ENCODE measurements at places on chromosomes 6 and 20.

DNA sequence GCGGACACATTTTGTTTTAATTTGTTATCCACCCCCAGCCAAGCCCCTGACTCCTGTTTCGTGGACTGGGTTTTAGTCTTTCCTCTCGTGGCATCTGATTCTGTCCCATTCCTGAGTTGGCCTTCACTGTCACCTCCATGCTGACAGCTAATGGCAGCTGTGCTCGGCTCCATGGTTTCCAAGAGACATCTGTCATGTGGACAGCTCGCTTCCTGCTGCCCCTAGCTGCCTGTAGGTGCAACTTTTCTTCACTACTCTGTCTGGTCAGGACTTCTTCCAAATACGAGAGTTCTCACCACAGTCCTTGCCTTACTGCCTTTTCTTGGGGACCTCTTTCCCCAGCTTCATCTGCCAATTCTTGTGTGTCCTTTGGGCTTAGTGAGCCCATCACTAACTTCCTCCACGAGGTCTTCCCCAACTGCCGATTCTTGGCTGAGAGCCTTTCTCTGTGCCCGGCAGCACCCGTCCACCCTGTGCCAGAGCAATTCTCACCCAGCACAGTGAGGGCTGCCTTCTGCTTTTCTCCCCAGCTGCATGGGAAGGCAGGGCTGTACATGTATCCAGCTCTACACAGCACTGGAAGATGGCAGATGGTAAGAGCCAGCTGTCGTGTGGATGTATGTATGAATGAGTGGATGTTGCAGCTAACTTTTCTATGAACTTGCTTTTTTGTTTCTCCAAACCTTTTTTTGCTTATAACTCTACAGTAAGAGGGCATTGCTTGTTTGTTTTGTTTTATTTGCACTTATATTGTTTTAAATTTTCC lies 140.4 kb downstream of the F13A1 start:
- DNase-seq: peak; percentile 17

- DNase-seq: no peak
These were observed 7.1 kb downstream of the RAMACL start for GRCh38 chr6:166579237-166579850.

GRCh38 chr6:17268114-17268513 lies 13.0 kb upstream of the RBM24 start:
- DNase-seq: no peak

DNA sequence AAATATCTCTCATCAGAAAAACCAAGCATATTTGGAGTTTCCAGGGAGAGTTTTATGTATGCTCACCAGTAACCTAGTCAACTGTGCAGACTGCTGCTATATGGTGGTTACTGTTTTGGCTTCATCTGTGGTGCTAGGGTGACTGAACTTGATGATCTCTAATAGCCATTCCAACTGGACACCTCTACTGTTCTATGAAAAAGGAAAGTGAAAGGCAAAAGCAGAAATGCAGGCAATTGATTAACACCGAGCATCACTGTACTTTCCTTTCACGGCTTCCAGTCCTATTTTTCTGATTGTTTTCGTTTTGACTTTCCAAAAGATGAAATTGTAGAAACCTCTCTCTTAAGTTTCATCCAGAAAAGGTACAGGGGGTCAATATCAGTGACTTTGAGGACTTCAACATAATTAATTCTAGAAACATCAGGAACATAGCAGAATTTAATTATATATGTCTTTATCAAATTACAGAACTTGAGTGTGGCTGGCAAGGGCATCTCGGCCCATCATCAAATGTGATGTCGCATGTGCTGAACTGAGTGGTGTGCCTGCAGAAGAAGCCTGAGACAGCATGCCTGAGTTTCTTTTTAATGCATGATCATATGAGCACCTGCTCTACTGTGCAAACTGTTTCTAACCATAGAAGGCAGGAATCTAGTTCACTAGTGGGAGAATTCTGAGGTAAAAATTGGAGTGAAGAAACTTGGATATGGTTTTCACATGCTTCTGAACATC lies 464.3 kb upstream of the FLRT3 start:
- DNase-seq: no peak

- DNase-seq: peak; percentile 40
These were observed 655 bp downstream of the FAM184A start for GRCh38 chr6:119077643-119078375.

- no peak for DNase-seq
These were observed 68.4 kb downstream of the TFAP2C start for GRCh38 chr20:56697476-56697875.

DNA sequence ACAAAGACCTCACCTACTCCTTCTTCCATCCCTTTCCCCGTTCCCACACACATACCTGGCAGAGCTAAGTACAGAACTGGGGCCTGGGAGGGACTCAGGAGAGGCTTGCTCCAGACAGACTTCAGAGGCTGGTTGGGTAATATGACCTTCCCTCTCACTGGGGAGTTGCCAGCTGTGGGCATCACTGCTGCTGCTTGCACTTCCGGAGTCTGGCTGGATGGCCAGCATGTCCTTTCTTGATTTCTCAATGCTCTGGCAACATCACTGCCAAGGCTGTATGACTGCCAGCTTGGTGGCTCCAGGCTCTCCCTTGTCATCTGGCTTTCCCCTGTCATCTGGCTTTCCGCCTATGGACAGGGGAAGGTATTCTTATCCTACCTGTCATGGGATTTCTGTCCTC lies 47.8 kb downstream of the CDH22 start:
- no peak for DNase-seq

DNA sequence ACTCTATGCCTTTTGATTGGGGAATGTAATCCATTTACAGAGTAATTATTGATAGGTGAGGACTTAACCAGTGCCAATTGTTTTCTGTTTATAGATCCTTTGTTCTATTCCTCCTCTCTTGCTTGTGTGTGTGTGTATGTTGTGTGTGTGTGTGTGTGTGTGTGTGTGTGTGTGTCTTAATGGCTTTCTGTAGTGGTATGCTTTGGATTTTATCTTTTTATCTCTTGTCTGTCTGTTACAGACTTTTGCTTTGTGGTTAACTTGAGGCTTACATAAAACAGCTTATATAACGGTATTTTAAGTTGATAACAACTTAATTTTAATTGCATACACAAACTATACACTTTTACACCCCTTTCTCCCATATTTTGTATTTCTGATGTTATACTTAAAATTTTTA lies 54.7 kb downstream of the CDC5L start:
- no peak for DNase-seq

DNA sequence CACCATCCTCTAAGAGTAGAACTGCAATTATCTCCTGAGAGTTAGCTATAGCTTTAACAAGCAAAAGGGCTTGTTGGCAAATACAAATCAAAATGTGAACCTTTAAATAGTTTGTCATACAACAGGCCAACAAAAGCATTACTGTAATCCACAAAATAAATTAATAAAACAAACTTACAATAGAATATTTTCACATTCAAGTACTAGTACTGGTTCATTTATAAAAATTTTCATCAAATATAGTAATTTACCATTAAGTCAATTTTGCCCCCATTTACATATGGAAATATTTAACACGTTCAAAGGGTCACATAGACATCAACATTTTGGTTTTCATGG lies 9.4 kb downstream of the RBM39 start:
- no peak for DNase-seq

- no peak for DNase-seq
These were observed 88.6 kb downstream of the LIN28B start for GRCh38 chr6:105045526-105045925.

- DNase-seq: no peak
These were observed 91.2 kb downstream of the RALGAPA2 start for GRCh38 chr20:20621195-20621594.

DNA sequence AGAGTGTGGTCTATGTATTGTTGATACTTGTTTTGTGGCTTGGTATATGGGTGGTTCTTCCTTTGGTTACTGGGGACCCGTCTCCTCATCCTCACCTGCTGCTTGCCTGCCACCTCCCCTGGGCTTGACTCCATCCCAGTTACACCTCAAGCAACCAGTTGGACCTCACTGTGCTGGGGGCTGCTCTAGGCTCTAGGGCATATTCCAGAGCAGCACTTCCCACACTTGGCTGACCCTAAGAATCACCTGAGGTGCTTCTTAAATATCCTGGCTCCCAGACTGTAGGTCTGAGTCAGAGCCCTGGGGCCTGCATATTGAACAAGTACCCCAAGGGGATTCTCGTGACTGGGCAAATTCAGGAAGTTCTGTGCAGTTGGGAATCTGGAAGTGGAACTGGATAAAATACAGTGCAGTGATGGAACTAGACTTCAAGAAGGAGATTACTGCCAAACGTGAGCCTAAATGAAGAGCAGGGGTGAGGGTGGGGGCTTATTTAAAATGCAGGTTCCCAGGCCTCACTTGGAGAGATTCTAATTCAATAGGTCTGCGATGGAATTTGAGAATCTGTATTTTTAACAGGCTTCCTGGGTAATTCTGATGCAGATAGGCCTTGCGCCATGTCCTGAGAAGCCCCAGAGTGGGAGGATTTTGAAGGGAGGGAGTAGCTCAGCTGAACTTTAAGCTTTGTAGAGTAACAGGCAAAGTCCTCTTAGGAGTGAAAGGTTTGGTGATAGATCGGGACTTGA lies 7.6 kb downstream of the SPATS1 start:
- no peak for DNase-seq

GRCh38 chr6:24799541-24799915 lies 811 bp upstream of the ARMH2 start:
- no peak for DNase-seq

- DNase-seq: peak; percentile 26
These were observed 69.8 kb upstream of the FAM184A start for GRCh38 chr6:119148098-119148824.

DNA sequence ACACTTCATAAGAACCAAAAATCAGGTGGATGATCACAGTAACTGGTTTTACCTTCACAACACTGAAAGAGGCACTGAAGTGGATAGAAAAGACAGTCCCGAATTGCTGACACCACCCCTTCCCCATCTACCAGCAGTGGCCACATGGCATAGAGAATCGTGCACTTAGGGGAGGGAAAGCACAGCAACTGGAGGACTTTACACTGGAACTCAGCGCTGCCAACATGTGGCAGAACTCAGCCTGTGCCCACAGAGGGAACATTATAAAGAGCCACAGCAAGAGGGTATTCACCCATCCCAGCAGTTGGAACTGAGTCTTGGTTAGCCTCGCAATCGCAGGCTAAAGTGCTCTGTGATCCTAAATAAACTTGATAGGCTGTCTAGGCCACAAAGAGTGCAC lies 6.5 kb upstream of the KIAA1586 start:
- DNase-seq: no peak

- no peak for DNase-seq
These were observed 70.5 kb downstream of the ADGRG6 start for GRCh38 chr6:142372348-142372747.

GRCh38 chr20:62133051-62133845 lies 9.9 kb downstream of the PSMA7 start:
- DNase-seq: no peak

DNA sequence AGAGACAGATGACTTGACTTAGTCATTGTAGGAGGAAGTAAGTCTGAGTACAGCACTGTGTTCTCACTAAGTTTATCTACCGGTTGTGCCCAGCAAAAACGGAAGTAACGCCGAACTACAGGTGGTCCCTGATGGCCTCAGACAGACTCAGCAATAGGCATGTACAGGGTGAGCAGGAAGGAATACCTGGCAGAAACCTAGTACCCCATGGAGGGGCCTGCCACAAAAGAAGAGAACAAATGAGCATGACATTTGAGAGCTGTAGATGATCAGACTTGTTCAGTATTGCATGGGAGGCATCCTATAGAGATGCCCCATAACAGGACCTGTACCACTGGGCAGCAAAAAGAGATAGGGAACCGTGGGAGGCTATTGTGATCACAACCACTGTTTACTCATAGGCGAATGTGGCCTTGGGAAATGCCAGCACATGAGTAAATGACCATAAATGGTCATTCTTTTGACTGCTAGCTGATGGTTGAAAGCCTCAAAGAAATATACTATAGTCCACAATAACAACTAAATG lies 106.4 kb upstream of the TAB2 start:
- DNase-seq: no peak

DNA sequence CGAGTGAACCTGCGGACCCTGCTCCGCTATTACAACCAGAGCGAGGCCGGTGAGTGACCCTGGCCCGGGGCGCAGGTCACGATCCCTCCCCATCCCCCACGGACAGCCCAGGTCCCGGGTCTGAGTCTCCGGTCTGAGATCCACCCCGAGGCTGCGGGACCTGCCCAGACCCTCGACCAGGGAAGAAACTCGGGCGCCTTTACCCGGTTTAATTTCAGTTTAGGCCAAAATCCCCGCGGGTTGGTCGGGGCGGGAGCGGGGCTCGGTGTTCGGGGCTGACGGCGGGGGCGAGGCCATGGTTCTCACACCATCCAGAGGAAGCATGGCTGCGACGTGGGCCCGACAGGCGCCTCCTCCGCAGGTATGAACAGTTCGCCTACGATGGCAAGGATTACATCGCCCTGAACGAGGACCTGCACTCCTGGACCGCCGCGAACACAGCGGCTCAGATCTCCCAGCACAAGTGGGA lies 46.9 kb upstream of the TRIM26 start:
- DNase-seq: no peak

DNA sequence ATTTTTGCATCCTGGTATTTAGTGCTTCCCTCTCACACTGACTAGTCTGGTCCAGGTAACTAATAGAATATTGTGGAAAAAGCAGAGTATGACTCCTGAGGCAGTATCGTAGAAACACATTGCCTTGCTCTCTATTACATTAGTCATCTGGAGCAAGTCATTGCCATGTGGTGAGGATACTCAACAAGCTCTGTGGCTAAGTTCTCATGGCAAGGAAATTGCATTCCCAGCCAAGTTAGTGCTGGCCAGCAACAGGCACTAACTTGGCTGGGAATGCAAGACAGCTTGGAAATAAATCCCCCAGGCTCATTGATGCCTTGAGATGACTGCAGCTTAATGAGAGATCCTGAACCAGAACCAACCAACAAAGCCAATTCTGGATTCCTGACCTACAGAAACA lies 39.7 kb upstream of the HTR1B start:
- no peak for DNase-seq

GRCh38 chr20:1174787-1175186 lies 10.0 kb downstream of the TMEM74B start:
- DNase-seq: no peak

GRCh38 chr6:166446146-166446545 lies 63.4 kb upstream of the MPC1 start:
- DNase-seq: no peak

Measured in nephron progenitor cell (in vitro differentiated cells).